ENCODE measurements at places on chromosomes 6 and 20.

DNA sequence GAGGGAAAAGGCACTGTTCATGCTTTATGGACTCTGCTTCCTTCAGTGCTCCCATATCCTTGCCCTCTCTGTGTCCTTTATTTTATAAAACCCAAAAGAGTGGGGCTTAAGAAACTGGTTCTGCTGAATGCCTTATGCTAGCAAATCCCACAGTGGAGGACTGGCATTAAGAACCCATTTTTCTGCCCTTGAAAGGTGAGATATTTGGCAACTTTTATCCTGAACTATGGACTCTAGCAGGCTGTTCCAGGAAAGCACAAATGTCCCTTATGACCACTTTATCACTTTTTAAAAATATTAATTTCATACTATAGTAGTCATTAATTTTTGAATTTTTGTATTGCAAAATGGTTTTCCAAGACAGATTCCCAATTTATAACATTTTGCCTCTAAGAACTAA is 93.3 kb downstream of the ADAT2 start:
- no peak for DNase-seq

GRCh38 chr6:123316733-123317323 is 319.9 kb downstream of the TRDN start:
- no peak for DNase-seq

GRCh38 chr20:4045741-4046140 is 30.4 kb upstream of the RNF24 start:
- DNase-seq, result no peak

GRCh38 chr6:34543421-34543820 is 12.7 kb downstream of the SPDEF start:
- no peak for DNase-seq

DNA sequence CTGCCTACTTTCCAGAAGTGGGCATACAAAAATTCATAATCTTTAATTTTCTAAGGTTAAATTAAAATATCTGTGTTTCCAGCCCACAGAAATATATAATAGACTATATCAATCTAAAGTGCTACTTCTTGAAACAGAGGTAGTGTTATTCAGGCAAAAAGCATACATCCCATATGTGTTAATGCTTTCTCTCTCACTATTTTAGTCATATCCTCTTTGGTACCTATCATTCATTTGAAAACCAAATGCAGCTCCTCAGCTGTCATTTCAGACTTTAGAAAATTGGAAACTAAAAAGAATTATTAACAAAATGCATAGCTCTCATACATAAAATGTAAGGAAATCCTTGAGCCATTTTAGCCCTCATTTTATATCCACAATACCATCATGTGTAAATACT is 925 bp downstream of the FHL5 start:
- DNase-seq, result no peak

GRCh38 chr6:155709262-155709661 is 253.6 kb upstream of the NOX3 start:
- no peak for DNase-seq

GRCh38 chr6:35016502-35017321 is 124.4 kb downstream of the TCP11 start:
- DNase-seq, result no peak

- DNase-seq, result no peak
Measured at GRCh38 chr20:1706079-1706478, 48.5 kb upstream of the SIRPG start.

DNA sequence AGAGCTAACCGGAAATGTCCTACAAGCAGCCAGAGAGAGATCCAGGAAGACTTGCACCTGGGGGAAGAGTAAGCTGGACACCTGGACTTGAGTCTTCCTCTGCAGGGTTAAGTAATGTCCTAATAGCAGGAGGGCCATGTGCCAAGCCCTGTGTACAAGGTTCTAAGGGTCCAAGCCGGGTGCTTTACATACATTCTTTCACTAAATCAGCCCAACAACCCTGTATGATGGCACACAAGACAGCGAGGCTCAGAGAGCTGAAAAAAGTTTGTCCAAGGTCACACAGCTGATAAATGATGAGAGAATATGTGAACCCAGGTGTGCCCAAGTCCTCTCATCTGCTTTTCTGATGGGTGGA is 215.1 kb upstream of the CDYL start:
- no peak for DNase-seq

GRCh38 chr6:122422614-122423267 is 23.3 kb downstream of the HSF2 start:
- DNase-seq, result no peak

GRCh38 chr6:36826520-36827227 is 12.6 kb downstream of the CPNE5 start:
- DNase-seq, result no peak

DNA sequence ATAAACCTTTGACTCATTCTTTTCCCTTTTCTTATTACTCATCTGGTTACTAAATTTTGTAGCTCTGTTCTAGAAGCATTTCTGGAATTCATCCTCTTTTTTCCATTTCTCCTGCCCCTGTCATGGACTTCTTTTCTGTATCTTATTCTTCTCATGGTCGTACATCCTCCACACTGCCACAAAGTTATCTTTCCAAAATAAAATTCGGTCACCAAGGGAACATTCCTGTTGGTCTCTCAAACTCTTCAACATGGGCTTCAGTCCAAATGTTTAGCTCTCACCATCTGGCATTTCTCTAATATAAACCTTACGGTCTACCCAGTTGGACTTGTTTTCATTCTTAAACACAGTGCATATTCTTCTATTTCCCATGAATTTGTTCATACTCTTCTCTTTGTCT is 428.8 kb upstream of the ID4 start:
- DNase-seq, result no peak

- DNase-seq, result no peak
Measured at GRCh38 chr6:2171728-2172127, 73.7 kb downstream of the GMDS start.

DNA sequence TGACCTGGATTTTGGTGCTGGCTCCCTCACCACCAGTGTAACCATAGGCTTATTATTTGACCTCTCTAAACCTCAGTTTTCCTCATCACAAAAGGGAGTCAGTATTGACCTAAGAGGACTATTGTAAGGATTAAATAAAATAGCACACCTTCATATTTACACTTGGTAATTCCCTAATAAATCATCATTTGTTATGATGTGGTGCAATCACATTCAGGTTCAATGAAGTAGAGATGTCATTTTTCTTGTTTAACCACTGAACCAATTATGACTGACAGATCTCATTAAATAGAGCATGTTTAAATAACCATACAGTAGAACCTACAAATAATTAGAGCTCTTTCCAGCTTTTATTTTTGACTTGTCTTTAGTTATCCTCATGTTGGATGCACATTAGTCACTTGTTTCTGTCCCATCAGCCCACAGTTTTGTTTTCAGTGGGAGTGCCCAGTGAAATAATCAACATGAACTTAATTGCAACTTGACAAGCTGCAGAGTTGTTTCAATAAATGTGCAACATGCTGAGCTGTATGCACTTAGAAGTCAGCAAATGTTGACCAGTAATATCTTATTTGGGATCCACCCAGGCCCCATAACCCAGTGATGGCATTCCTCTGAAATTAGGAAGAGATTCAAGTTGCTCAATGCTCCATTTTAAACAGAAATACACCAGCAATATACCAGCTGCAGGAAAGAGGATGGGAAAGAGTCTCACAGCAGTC is 451.7 kb upstream of the MARCKS start:
- DNase-seq, result no peak

GRCh38 chr6:157157258-157157657 is 166.1 kb downstream of the TMEM242 start:
- no peak for DNase-seq

DNA sequence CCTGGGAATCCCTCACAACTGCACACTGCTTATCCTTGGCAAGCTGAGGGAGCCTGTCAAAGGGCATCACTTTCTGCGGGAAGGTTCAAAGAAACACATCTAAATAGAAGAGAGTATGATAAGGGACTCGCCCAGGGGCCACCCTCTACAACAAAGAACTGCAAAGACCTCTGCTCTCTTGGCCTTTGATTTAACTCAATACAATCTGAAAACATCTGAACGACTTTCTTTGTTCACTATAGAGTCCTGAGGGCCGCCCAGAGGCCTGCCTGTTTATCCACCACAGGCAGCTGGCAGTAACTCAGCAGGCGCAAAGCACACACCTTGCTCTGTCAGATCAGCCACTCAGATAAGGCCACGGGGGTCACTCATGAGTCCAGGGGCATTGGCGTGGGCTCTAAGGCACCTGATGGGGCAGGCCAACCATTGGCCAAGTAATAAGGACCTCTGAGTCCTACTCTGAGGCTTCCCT is 139.3 kb downstream of the UNC5CL start:
- DNase-seq, result no peak

GRCh38 chr6:121439475-121439874 is 4.0 kb downstream of the GJA1 start:
- no peak for DNase-seq

DNA sequence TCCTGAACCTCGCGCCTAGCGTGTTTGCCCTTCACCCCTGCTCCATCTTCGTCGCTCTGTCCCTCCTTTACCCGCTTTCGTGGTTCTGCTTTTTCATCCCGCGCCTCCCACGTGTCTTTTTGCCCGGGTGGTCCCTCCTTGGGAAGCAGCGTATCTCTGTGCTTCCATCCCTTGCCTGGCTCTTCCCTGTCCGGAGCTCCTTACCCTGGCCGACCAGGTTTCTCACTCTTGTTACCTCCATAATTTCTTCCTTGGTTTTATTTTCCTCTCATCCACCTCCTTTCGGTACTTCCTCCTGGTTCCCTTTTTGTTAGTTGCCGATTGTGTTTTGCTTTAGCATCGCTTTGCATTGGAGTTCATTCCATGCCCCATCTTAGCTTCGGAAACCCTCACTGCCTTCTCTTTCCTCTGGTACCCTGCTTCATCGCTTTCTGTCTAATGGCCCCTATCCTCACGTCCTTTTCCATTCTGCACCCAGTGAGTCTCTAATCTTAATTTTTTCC is 735 bp downstream of the FAM135A start:
- no peak for DNase-seq

GRCh38 chr6:1426416-1426815 is 37.0 kb downstream of the FOXF2 start:
- no peak for DNase-seq

- no peak for DNase-seq
Measured at GRCh38 chr6:33668914-33669313, 42.6 kb downstream of the UQCC2 start.

DNA sequence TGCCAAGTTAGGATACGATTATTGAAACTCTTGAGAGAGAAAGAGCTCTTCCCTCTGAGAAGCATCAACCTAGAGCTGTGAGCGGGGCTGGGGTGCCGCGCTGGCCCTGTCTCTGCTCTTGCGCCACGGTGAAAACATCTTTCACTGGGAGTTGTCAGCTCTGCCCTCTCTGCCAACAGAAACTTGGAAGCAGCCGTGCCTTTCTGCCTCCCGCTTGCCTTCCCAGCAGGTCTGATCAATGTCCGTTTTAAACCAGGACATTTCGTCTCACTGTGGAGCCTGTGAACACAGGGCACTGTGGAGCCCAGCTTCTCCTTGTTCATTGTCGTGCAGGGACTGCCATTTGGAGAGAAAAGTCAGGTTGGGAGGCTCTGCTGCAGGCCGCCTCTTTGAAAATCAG is 249.2 kb upstream of the PMEPA1 start:
- DNase-seq, result no peak

- no peak for DNase-seq
Measured at GRCh38 chr20:50221501-50222308, 31.1 kb downstream of the CEBPB start.

- no peak for DNase-seq
Measured at GRCh38 chr6:74451953-74452352, 753.9 kb downstream of the COL12A1 start.

GRCh38 chr6:34447386-34447785 is 18.5 kb upstream of the PACSIN1 start:
- DNase-seq, result no peak

- DNase-seq, result no peak
Measured at GRCh38 chr20:13384132-13384531, 163.1 kb downstream of the ISM1 start.

GRCh38 chr20:38728911-38729642 is 4.8 kb downstream of the SLC32A1 start:
- no peak for DNase-seq

GRCh38 chr6:26006086-26006939 is 43.7 kb downstream of the TRIM38 start:
- no peak for DNase-seq

- DNase-seq, result no peak
Measured at GRCh38 chr6:4599924-4600323, 176.3 kb upstream of the CDYL start.

DNA sequence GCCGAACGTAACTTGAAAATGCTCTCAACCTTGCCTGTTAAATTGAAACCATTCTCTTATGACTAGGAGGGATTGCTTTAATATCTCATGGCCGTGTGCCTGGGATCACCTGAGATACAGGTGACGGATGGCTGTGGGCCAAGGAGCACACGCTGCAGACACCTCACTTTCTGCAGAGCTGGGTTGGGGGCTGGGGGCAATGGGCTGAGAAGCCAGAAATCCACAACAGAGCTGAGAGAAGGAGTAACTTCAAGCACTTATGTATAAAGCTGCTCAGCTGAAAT is 170.9 kb downstream of the DTNBP1 start:
- DNase-seq, result no peak

DNA sequence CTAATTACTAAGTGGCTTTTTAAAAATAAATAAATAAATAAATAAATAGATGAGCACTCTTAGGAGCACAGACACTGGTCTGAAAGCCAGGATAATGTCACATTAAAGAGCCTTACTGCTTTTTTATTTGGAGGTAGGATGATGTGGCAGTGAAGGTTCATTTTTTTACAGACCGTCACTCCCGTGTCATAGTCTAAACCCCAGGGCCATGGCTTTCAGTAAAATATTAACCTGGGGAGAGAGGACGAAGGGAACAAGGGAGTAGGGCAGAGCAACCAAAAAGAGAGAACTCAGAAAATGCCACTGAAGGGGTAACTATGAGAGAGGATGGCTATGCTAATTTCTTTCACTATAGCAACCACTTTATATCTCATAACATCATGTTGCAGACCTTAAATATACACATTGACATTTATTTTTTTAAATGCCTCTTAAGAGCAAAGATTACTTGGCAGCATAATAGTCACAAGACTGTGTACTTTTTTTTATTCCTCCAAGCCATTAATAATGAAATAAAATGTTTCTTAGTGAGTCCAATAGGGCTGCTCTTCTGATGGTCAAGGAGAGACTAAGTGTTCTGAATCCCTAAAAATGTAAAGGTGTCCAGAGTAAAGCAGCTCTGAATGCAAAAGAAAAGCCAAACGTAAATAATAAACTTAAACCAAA is 100.9 kb upstream of the SIM1 start:
- no peak for DNase-seq

DNA sequence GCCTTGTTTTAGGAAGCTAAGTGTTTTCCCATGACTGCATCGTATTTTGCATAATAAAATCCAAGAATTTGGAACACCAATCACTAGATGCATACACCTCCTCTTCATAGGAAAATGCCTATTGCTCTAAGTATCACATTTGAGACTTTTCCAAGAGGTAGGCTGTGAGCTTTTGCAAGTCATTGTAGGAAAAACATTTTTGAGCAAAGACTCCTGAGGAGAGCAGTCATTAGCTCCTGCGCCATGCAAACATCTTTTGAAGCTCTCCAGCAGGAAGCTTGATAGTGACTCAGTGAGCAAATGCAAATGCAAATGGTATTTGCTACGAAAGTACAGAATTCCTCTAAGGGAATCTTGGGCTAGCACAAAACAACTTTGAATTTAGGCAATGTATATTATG is 750.4 kb downstream of the QKI start:
- no peak for DNase-seq
